H1 (cell line): ENCODE measurements at places on chromosomes 2 and 18.

DNA sequence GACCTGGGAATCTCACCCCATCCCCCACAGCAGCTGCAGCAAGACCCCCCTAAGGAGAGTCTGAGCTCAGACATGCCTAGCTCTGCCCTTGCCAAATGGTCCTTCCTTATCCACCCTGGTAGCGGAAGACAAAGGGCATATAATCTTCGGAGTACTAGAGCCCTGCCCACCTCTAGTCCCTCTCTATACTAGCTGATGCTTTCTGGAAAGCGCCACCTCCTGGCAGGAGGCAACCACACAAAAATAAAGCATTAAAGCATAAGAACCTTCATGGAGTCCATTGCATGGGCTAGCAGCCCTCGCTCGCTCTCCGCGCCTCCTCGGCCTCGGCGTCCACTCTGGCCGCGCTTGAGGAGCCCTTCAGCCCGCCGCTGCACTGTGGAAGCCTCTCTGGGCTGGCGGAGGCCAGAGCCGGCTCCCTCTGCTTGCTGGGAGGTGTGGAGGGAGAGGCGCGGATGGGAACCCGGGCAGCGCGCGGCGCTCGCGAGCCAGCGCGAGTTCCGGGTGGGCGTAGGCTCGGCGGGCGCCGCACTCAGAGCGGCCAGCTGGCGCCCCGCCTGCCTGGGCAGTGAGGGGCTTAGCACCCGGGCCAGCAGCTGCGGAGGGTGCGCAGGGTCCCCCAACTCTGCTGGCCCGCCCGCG is 941.2 kb downstream of the SUCLG1 start:
- no peak overlapping the region for H3K27ac ChIP-seq
- no peaks in the 10 kb centered on the region for H3K4me1 ChIP-seq
- no peaks in the 10 kb centered on the region for H3K36me3 ChIP-seq
- no peak overlapping the region for H3K4me3 ChIP-seq
- no peak for DNase-seq

GRCh38 chr2:172962082-172962481 is 113.6 kb upstream of the MAP3K20 start:
- H3K4me1 ChIP-seq, result no peaks in the 10 kb centered on the region
- no peak for DNase-seq
- H3K27me3 ChIP-seq, result no peaks in the 10 kb centered on the region
- no peaks in the 10 kb centered on the region for H3K36me3 ChIP-seq
- H3K4me3 ChIP-seq, result no peak overlapping the region

DNA sequence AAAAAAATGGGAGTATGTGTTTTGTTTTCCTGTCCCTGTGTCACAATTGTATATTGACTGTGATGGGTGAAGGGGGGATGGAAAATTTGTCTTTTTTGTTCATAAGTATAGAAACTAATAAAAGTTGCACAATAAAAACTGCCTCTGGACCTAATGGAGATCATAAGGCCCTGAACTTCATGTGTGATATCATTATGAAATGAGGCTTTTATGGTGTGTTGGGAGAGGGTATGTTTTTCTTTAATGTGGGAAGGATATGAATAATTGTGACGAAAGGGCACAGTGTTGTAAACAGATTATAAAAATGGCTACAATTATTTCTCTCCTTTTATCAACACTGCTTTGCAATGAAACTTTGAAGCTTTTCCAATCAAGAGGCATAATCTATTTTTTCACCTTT is 1889.3 kb upstream of the CELF4 start:
- H3K36me3 ChIP-seq, result no peaks in the 10 kb centered on the region
- H3K4me3 ChIP-seq, result no peak overlapping the region
- no peaks in the 10 kb centered on the region for H3K27me3 ChIP-seq
- no peak for DNase-seq
- no peak overlapping the region for H3K27ac ChIP-seq

DNA sequence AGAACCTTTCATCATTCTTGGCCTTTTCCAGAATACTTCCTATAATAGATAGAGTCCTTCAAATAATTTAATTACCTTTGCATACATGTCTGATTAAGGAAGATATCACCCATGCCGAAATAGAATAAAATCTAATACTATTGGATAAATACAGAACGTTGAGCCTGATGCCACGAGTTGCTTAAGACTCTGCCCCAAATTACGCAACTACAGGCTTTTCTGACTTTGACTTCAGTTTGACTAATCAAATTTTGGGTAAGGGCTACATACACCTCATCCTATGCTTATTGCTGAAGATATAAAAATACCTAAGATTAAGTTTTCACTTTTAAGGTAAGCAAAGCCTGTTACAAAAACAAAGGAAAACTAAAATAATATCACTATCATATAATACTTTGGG is 1065.1 kb upstream of the NRXN1 start:
- no peak overlapping the region for H3K27ac ChIP-seq
- H3K27me3 ChIP-seq, result no peaks in the 10 kb centered on the region
- no peak for DNase-seq
- H3K4me3 ChIP-seq, result no peak overlapping the region
- H3K36me3 ChIP-seq, result no peaks in the 10 kb centered on the region

DNA sequence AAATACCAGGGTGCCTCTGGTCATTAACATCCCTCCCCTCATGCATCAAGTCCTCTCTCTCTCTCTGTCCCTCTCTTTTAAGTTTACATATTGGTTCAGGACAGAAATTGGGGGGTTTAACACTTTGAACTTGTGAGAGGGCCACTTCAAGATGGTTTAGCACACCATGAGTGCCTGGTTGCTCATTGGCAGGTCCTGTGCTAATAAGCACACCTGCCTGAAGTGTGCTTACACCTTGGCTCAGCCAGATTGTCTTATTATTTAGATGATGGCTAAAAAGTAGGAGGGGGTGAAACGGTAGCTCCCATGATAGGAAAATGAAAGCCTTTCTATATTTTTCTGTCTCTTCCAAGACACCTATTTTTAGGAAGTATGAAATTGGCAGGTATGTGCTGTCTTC is 205.8 kb downstream of the ARL6IP6 start:
- H3K27ac ChIP-seq, result no peak overlapping the region
- H3K36me3 ChIP-seq, result no peaks in the 10 kb centered on the region
- H3K4me3 ChIP-seq, result no peak overlapping the region

DNA sequence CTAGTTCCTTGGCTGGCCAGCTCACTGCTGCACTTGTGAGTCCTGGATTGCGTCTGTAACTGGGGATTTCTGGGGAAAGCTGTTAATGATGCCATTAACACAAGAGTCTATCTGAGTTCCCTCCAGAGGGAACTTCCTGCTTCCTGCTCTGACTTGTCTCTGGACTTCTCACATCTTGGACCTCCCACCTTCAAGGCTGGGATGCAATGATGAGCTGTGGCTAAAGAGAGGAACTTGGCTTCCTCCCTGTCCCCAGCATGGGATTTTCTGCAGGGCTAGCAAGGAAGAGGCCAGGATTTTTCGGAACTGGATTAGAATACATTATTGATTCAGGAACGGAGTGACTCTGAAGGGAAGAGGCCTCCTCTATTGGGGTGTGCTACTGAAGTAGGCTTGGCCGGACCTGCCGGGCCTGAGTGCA is 155.5 kb downstream of the CLIP4 start:
- DNase-seq, result no peak
- no peak overlapping the region for H3K4me3 ChIP-seq
- H3K4me1 ChIP-seq, result peaks cover 5% of the 10 kb centered on the region; the same call in 1 of the 2 replicates
- no peaks in the 10 kb centered on the region for H3K36me3 ChIP-seq
- H3K27me3 ChIP-seq, result no peaks in the 10 kb centered on the region

DNA sequence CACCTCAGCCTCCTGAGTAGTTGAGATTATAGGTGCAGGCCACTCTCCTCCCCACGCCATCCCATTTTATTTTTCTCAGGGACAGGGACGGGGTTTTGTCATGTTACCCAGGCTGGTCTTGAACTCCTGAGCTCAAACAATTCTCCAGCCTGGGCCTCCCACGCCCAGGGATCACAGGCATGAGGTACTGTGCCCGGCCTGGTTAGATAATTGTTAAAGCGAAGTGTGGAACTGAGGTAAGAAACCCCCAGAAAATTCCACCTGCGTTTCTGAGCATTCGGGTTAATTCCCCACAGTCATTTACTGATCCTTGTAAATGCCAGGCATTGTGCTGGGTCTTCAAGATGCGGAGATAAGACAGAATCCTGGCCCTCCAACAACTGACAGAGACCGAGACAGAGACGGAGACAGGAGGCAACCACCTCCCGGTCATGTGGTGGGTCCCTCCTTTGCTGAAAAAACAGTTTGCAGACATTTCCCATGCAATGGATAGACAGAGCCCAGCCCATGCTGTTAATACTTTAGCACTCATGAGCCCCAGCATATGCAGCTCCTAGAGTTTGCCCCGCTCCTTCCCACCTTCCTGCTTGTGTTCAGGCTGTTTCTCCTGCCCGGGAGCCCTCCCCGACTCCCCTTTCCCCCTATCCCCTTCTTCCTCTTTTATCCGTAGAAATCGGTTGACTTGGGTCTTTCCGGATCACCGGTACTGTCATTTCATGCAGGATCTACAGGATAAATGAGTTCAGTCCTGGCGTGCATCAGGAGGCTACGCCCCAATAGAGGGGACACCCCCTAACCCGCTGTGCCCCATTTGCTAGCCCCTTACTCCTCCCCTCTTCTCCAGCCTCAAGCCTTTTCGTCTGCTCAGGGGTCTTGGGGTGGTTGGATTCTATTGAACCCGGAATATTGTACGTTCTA is 1.6 kb upstream of the RHOB start:
- H3K36me3 ChIP-seq, result no peaks in the 10 kb centered on the region
- peaks cover 3% of the 10 kb centered on the region for H3K4me1 ChIP-seq
- no peak overlapping the region for H3K27ac ChIP-seq

GRCh38 chr2:23904215-23904614 is 22.7 kb downstream of the ATAD2B start:
- H3K36me3 ChIP-seq, result no peaks in the 10 kb centered on the region
- H3K4me1 ChIP-seq, result no peaks in the 10 kb centered on the region
- no peaks in the 10 kb centered on the region for H3K27me3 ChIP-seq
- no peak overlapping the region for H3K27ac ChIP-seq
- no peak overlapping the region for H3K4me3 ChIP-seq

GRCh38 chr2:181362561-181362960 is 94.6 kb upstream of the ITGA4 start:
- H3K27ac ChIP-seq, result no peak overlapping the region
- no peaks in the 10 kb centered on the region for H3K27me3 ChIP-seq
- H3K4me1 ChIP-seq, result no peaks in the 10 kb centered on the region
- no peak for DNase-seq
- H3K4me3 ChIP-seq, result no peak overlapping the region
- H3K36me3 ChIP-seq, result no peaks in the 10 kb centered on the region

GRCh38 chr2:96522304-96523203 is 14.0 kb upstream of the ARID5A start:
- DNase-seq, result no peak
- H3K27ac ChIP-seq, result no peak overlapping the region
- H3K36me3 ChIP-seq, result no peaks in the 10 kb centered on the region
- H3K4me3 ChIP-seq, result no peak overlapping the region

DNA sequence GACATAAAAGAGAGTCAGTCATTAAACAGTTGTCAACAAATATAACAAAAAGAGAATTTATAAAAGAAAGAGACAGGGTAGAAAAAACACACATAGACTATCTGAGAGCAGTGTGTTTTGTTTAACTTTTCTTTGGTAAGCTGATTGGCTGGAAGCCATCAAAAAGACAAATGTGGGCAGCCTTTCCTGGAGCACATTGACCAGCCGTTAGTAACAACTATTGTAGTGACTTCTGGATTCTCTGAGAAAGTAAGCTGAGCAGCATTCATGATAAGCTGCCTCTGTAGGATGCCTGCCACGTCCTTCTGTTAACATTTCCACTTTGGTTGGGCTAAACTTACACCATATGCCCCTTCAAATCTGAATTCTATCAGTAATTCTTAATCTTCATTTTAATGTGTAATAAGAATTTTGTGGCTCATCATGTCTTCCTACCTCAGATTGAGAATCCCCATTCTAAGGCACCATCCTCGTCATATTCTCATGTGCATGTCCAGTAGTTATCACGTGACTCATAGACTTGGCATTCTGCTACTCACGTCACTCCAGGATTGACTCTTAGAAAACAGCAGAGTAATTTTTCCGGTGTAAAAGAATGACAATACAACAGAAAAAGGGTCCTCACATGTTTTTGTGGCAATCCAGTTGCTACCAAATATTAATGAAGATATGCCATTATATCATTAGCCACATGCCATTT is 43.4 kb upstream of the DNAJC10 start:
- no peak overlapping the region for H3K27ac ChIP-seq
- no peak for DNase-seq
- no peaks in the 10 kb centered on the region for H3K36me3 ChIP-seq
- H3K4me3 ChIP-seq, result no peak overlapping the region
- H3K4me1 ChIP-seq, result no peaks in the 10 kb centered on the region

DNA sequence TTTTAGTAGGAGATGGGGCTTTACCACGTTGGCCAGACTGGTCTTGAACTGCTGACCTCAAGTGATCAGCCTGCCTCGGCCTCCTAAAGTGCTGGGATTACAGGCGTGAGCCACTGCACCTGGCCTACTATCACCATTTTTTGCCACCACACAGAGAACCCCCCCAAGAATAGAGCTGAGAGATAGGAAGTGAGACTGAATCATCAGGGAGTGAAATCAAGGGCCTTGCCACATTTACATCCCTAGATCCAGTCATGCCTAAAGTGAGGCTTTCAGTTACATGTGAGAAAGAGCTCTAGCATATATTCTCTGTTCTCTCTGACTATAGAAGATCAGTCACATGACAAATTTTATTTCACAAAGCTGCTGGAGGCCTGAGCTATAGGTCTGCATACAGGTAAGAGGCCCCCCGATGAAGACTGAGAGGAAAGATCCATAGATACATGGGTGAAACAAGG is 28.0 kb upstream of the KCMF1 start:
- DNase-seq, result no peak
- no peaks in the 10 kb centered on the region for H3K27me3 ChIP-seq
- H3K27ac ChIP-seq, result no peak overlapping the region
- H3K36me3 ChIP-seq, result no peaks in the 10 kb centered on the region

GRCh38 chr2:39390216-39390615 is 46.9 kb downstream of the MAP4K3 start:
- no peak for DNase-seq
- H3K27ac ChIP-seq, result no peak overlapping the region
- H3K4me1 ChIP-seq, result peaks cover 2% of the 10 kb centered on the region; the same call in 1 of the 2 replicates
- H3K36me3 ChIP-seq, result no peaks in the 10 kb centered on the region
- no peaks in the 10 kb centered on the region for H3K27me3 ChIP-seq

- H3K27ac ChIP-seq, result no peak overlapping the region
- no peaks in the 10 kb centered on the region for H3K36me3 ChIP-seq
- no peaks in the 10 kb centered on the region for H3K27me3 ChIP-seq
These were observed 35.0 kb downstream of the YES1 start for GRCh38 chr18:777021-777420.

GRCh38 chr18:53283708-53284107 is 940.8 kb downstream of the MBD2 start:
- no peak for DNase-seq
- no peaks in the 10 kb centered on the region for H3K27me3 ChIP-seq
- H3K4me1 ChIP-seq, result no peaks in the 10 kb centered on the region

- peaks cover 34% of the 10 kb centered on the region for H3K36me3 ChIP-seq
- no peak for DNase-seq
These were observed 7.5 kb downstream of the COPS8 start for GRCh38 chr2:237092920-237093781.
